ENCODE measurements at places on chromosomes 3 and 15.
A peak's percentile ranks its signal among the peaks of the same experiment; 100 is the strongest.

GRCh38 chr15:32659340-32660155 lies 18.0 kb downstream of the SCG5 start:
- peak; percentile 24 for DNase-seq

- DNase-seq: peak; percentile 47
These were observed 7.5 kb upstream of the IGSF10 start for GRCh38 chr3:151468284-151468917.

- peak; percentile 17 for DNase-seq
These were observed 1.1 kb downstream of the TBC1D2B start for GRCh38 chr15:78076231-78077052.

GRCh38 chr15:78878356-78878755 lies 5.7 kb downstream of the MORF4L1 start:
- DNase-seq: no peak

GRCh38 chr15:84797212-84797611 lies 19.9 kb upstream of the ALPK3 start:
- DNase-seq: no peak

DNA sequence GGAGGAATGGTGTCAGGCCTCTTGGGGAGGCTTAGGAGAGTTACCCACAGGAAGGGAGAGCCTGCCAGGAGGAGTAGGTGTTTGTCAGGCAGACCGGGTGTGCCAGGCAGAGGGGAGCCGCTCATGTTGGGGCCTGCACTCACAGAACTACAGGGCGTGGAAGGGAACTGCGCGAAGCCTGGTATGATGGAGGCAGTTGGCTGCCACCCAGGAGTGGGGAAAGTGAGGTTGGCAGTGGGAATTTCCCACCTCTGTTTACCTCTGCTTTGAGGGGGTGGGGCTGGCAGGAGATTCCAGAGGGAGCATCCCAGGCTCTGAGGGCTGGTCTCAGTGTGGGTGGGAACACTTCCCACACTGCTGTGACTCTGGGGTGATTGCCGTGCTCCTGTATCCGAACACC lies 99.9 kb downstream of the SLCO3A1 start:
- DNase-seq: no peak

DNA sequence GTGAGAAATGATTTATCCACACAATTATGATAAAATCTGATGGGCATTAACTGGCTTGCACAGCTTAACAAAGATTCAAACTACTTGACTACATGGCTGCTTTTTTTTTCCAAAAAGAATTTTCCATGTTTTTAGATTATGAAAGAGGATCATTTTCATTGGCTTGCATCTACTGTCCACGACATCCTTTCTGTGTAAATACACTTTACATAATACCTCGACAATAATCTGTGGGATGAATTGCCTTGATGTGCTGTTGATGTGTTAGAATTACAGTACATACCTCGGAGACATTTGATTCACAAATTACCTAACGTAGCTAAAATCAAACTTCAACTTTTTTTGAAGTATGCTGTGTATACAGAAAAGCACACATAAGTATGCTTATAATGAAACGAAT lies 104.4 kb downstream of the PPP2R3A start:
- no peak for DNase-seq

GRCh38 chr15:68383161-68384074 lies 48.5 kb downstream of the ITGA11 start:
- no peak for DNase-seq

GRCh38 chr15:64665179-64665578 lies 110.2 kb downstream of the RBPMS2 start:
- no peak for DNase-seq

DNA sequence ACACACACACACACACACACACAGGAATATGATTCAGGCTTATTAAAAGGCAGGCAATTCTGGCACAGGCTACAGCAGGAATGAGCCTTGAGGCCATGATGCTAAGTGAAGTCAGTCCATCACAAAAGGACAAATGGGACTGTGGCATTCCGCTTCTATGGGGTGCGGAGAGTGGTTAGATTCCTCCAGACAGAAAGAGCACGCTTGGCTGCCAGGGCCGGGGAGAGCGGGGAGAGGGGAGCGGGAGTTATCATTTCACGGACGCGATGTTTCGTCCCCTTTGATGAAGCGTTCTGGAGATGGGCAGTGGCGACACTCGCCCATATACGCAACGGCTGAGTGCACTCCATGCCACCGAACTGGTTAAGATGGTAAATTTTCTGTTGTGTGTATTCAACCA lies 58.5 kb upstream of the FAM174B start:
- DNase-seq: peak; percentile 36

- no peak for DNase-seq
These were observed 33.3 kb downstream of the RLBP1 start for GRCh38 chr15:89187986-89188514.

DNA sequence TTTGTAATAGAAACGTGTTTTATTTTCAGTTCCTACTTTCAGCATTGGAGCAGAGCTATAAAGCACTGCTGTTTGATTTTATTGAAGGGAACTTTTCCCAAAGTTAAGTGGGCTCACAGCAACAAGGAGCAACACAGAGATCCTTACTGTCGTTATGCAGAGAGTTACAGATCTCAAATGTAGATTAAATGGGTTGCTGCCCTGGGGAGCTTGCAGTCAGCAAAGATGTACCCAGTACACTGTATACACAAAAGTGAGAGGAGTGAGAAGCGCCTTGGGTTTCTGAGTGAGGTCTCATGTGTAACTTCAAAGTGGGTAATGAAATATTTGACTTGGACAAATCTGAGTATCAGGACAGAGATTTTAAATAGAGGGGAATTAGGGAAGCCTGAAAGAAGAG lies 47.7 kb downstream of the MED12L start:
- DNase-seq: no peak

DNA sequence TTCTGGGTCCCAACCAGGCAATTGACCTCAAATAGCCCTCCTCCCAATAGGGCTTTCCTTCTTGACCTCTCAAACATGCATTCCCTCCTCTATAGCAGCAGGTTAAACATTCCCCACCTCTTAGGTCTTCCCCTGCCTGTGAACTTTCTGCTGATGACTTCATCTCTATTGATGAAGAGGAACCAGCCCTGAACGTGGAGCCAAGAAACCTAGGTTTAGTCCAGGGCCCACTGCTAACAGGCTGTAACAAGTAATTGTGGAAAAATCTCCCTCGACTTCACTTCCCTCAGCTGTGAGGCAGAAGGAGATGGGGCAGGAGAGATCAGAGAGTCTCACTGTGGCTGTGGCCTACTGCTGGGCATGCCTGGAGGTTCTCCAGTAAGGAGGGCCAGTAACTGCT lies 24.7 kb downstream of the ILDR1 start:
- no peak for DNase-seq

DNA sequence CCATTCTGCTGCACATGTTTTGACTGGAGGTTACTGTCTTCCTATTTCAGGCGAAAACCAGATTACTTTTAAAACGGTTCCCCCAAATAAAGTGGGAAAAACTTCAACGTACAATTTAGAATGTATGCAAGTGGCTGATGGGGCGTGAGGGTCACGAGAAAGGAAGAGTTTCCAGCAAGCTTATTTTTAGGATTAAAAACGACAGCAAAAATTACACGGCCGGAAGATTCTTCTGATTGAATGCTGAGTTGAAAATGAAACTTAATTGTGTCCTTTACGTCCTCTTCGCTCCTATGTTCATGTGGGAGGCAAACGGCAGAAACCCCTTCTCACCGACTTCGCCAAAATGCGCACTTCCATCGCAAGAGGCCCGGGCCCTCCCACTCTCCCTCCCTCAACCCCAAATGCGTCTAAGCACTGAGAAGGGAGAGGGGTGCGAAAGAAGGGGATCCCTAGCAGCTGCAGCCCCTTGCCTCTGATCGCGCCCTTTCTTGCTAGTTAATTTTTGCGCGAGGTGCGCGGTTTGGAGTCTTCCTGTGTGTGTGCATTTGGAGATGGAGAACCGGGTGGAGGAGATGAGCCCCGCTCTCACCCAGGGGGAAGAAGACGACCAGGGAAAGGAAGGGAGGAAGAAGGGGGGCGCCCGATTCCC lies 656 bp downstream of the CD47 start:
- DNase-seq: no peak

DNA sequence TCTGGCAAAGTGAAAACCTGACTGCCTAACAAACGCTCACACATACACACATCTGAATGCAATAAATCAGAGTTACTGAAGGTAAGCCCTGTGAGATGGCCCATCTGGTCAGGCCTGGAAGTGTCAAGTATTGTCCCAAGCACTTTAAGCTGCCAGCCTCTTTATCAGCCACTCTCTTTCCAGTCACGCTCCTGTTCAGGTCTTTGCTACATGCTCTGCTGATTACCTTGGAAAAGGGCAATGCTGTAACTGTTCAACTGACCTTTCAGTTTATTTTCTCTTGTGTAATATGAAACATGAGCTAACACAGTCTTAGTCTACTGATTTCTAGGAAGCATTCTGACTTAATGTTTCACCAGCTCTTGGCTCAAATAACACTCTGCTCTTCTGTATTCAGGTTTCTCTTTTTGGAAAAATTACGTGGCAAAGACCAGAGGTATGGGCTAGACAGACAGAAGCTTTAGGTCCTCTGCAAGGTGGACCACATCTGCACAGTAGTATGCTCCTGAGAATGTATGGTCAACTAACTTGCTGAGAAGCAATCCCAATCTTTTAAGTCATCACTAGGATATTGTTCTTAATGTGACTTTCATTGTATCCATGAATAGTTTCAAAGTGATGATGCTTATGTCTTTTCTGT lies 44.5 kb downstream of the GBE1 start:
- peak; percentile 13 for DNase-seq

DNA sequence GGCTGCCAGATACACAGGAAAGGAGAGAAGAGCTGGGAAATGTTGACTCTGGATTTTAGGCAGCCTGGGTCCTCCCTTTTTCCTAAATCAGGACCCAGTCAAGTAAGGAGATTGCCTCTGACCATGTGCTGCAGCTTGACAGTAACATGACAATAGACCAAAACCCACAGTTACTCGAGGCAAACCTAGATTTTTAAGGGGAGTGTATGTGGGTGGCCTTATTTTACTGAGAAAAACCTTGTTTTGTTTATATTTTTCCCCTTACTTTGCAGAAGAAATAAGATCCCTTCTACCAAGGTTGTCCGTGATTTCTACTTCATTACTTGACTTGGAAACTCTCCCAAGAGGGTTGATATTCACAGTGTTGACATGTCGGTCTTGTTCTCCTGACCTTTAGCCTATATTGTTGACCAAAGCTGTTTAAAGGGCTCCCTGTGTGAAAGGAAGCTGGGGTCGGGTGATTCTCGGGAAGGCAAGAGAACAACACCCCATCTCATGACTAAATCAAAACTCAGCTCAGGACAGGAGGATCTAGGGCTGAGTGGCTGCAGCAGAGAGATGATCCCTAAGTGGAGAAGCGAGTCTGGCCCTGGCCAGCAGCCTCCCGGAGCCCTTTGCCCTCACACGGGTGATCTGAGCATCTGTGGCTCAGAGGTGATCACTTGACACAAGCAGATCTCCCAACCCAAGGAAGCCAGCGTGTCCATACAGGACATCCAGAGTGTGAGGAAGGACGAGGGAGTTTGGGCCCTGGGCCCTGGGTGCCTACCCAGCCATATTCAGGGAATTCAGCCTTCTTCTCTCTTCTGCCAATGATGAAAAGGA lies 31.0 kb upstream of the SLCO2A1 start:
- no peak for DNase-seq

GRCh38 chr15:99482993-99483392 lies 82.8 kb upstream of the MEF2A start:
- DNase-seq: no peak

- DNase-seq: no peak
These were observed 14.2 kb downstream of the RBPMS2 start for GRCh38 chr15:64761156-64761555.

- DNase-seq: no peak
These were observed 76.7 kb upstream of the P3H2 start for GRCh38 chr3:190197346-190197763.

GRCh38 chr15:101180620-101181307 lies 71.1 kb downstream of the CHSY1 start:
- DNase-seq: no peak

GRCh38 chr3:181741417-181741816 lies 29.7 kb downstream of the SOX2 start:
- peak; percentile 52 for DNase-seq

DNA sequence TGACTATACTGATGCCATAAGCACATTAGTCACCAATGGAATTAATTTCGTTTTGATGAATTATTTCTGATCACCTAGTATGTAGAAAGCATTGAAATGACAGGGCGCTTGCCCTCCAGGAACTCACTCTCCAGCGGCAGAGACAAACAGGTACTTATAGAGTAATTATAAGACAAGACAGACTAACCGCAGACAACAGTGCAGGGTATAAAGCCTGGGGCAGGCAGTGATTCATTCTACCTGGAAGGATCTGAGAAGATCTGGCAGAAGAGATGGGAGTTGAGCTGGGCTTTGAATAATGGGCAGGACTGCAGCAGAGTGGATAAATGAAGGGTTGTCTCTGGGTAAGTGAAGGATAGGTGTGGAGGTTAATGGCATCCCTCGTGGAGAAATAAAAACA lies 331.8 kb downstream of the FGF12 start:
- DNase-seq: no peak

GRCh38 chr3:105758451-105758850 lies 110.4 kb downstream of the CBLB start:
- DNase-seq: no peak

- no peak for DNase-seq
These were observed 180.0 kb upstream of the SMAD3 start for GRCh38 chr15:66885281-66885915.

GRCh38 chr3:178063461-178063860 lies 472.8 kb upstream of the KCNMB2 start:
- no peak for DNase-seq

DNA sequence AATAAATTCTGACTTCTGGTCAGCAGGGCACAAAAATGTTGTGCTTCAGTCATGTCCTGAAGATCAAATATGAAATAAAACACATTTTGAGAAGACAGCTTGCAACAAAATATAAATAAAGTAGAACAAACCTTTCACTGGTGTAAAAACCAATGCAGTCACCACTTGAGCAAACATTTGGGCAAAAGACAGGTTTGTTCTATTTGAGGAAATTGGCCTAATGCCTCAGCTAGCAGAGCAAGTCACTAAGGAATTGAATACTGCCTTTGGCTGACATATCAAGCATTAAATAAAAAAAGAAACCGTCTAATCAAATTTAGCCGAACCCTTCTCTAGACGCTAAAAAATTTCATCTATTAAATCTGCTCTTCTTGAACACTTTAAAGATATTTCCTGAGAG lies 475.4 kb upstream of the CNTN3 start:
- no peak for DNase-seq

- no peak for DNase-seq
These were observed 144.9 kb downstream of the FEZF2 start for GRCh38 chr3:62228467-62228866.

DNA sequence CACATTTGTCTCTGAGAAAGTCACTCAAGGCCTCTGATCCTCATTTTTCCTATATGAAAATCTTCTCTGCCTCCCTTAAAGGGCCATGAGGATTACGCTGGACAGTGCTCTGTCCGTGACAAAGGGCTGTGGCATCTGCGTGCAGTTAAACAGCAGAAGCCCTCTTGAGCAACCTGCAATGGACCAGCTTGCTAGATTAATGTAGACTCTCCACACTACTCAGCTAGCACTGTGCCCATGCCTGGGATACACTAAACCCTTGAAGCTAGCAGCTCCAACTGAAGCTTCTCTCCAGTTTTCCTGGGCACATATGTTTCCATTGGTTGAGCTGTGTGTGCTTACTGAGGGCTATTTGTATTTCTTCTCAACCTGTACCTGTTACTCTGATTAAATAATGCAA lies 303.8 kb downstream of the RPLP1 start:
- DNase-seq: no peak

Measured in nephron progenitor cell (in vitro differentiated cells).